NCI-H2227 treated with DMSO at 0.1 percent for 48 hours (cell line): ENCODE measurements at places on chromosomes 11 and 22.

- no peak for DNase-seq
These were observed 147.0 kb upstream of the NECTIN1 start for GRCh38 chr11:119875841-119876600.

- no peak for DNase-seq
These were observed 77.3 kb upstream of the ARFGAP3 start for GRCh38 chr22:42934338-42934737.

DNA sequence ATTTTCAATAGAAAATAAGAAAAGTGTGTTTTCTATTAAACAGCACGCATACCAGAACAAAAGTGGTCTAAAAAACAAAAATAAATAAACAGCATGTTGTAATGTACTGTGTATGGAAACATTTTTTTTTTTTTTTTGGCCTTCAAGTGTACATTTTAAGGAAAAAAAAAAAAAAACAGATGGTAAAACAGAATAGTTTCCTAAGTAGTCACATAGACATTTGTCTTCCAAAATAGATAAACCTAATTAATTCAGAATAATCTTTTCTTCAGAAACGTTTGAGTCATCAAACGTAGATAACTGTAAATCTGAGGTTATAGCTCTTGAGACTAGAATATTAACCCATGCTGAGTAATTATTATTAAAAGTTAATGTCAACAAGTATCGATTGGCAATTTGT is 396 bp upstream of the CFAP300 start:
- no peak for DNase-seq

DNA sequence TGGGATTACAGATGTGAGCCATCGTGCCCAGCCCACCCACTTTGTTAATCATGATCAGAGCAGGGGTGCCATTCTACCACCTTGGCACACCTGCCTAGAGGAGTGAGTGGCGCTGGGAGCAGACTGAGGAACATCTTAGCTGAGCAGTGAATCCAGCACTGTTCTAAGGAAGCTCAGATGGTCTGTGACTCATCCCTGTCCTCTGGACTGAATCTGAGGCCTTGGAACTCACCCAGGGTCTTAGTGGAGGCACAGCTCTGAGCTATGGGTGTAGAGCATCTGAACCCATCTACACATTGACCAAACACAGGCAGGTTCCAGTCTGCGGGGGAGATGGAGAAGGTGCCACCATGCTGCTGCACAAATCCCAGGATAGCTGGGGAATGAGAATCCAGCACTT is 14.9 kb downstream of the PGAP2 start:
- DNase-seq = no peak

- peak; percentile 1 for DNase-seq
These were observed 380.1 kb upstream of the SYN3 start for GRCh38 chr22:33438273-33438672.

GRCh38 chr11:95924414-95924760 is 480 bp upstream of the MTMR2 start:
- peak; percentile 39 for DNase-seq

- no peak for DNase-seq
These were observed 19.6 kb downstream of the BRD1 start for GRCh38 chr22:49807780-49808708.
